ENCODE measurements at places on chromosomes 1 and 21.

DNA sequence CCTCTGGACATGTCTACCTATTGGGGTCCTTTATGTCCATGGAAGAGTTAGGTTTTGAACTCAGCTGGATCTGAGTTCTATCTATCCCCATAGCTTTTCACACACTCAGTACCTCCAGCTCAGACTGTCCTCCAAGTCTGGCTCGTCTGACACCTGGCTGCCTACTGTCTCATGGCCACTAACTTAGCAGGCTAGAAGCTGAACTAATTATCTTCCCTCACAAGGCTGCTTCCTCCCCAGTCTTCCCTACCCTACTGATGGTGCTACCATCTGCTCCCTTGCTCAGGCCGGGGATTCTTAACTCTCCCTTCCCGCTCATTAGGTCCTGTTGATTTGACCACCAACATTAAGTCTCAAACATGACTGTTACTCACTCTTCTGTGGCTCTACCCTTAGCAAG lies 13.4 kb downstream of the VANGL2 start:
- DNase-seq = no peak

- DNase-seq = no peak
Measured at GRCh38 chr1:108886292-108886691, 9.5 kb downstream of the GPSM2 start.

DNA sequence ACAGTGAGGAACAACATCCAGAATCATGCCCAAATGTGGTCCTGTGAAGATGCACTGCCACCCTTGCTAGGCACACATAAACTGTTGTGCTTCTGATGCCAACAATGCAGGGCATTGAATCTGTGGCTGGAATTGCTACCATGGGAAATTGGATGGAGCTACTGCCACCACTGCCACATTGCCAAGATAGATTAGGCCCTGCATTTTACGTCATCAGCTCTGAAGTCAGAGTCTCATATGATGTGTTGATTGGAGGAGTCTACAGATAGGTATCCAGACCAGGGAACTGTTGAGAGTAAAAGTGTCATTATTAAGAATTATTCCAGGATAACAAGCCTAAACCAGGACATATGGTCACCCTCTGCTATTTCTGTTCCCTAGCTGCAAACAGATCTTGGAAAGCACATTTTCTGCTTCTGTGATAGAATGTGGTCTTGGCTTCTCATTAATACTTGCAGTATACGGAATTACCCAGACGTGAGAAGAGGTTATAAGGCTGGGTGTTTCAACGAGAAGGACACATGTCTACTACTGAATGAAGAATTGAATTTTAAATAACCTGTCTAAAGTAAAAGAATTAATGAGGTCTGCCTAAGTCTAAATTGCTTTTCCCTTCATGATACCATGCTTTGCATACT lies 106.6 kb downstream of the TNNI3K start:
- no peak for DNase-seq

- no peak for DNase-seq
Measured at GRCh38 chr1:30140566-30140965, 582.8 kb downstream of the MATN1 start.

DNA sequence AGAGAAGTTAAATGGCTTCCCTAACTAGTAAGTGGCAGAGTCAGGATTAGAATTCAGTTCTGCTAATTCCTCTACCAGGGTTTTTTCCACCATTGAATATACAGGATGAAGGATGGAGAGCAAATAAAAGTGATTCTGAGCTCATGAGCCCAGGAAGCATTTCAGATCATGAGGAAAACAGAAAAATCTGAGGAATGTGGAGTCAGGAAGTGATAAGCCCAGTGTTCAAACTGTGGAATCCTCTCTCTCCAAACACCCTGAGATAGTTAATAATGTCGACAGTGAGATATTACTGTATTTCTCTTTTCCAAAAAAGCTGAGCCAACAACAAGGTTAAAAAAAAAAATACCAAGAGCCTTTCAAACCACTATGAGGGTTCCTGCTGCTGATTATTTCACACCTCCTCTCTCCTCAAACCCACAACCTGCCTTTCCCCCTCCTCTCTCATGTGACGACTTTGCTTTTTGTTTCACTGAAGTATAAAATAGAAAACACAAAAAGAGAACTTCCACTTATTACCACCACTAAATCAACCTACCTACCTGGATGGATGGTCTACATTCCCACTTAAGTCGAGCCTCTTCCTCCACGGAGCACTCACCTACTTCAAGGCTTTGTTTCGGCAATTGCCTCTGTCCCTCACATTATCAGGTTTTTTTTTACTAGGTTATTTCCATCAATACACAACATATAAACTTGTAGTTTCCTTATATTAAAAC lies 8.9 kb downstream of the SLAMF1 start:
- no peak for DNase-seq

DNA sequence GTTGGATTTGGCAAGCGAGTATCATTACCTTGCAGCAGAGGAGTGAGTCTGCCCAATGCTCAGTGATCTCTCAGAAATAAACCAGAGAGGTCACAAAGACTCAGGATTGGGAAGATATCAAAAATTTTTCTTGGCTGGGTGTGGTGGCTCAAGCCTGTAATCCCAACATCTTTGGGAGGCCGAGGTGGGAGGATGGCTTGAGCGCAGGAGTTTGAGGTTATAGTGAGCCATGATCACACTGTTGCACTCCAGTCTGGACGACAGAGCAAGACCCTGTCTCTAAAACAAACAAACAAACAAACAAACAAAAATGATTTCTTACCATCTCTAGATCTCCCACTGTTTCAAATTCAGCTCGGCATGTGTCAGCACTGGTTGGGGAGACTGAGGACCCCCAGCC lies 13.3 kb upstream of the BECN2 start:
- DNase-seq = no peak

DNA sequence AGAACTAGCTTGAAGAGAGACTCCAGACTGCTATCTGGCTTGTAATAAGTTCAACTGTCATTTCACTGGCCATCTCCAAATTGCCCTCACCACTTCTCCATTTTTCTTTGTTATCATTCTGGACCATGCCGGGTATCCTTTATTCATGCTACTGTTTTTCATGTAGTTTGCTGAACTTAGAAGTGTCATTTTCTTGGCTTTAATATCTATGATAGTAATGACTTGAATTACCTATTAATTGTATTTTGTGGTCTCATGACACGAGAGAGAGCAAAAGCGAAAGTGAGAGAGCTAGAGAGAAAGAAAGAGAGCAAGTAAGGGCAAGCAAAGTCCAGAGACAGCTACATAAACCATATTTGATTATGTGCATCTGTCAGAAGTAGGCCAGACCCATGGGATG lies 184.9 kb upstream of the ATP1B1 start:
- no peak for DNase-seq

DNA sequence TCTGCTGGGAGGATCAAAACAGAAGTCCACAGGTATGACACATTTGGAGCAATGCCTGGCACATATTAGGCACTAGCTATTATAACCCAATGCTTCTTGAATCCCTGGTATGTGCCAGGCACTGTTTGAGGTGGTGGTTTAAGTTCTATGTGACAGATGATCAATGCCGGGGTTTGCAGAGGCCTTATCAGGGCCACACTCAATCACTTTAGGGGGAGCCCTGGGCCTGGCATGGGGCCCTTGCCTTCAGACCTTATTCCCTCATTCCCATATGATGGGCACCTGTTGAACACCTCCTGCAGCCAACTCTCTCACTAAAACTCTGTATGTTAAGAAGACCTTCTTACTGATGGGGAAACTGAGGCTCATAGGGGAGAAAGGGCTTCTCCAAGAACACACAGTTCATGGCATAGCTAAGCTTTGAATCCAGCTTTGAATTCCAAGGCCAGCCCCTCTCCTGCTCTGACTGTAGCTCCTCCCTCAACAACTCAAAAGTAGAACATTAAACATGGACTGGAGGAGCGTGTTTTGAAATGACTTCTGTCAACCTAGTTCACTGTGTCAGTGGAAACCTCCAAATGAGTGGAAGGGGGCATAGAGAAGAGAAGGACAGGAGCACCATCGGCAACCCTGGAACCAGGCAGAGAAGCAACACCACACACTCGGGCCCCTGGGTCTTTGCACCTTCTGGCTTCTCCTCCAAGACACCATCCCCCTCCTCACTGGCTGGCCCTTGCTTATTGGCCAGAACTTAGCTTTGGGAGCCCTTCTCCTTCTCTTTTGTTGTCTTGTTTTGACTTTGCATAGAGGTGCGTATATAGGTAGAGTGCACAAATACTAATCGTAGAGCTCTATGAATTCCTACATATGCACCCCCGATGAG lies 6.6 kb upstream of the IFFO2 start:
- DNase-seq = no peak

DNA sequence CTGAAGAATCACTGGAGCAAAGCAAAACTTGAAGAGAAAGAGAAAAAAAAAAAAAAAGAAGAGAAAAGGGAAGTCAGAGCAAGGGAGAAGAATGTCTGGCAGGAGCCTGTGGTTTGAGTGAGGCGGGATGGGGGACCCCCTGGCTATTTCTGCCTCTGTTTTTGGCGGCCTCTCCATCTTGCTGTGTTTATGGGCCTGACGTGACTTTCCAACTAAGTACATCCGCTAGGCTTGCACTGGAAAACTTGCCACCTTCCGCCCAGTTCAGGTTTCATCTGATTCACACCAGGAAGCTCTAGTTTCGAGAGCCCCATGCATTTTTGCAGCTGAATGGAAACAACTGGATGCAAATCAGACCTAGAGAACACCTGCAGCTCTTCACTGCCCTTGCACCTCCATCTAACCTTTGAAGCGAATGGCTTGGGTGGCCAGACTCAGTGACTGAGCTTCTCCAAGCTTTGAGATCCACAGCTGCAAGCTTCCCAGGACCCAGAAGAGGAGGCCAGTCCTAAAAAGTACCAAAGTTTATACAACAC lies 28.0 kb downstream of the TBX15 start:
- no peak for DNase-seq

DNA sequence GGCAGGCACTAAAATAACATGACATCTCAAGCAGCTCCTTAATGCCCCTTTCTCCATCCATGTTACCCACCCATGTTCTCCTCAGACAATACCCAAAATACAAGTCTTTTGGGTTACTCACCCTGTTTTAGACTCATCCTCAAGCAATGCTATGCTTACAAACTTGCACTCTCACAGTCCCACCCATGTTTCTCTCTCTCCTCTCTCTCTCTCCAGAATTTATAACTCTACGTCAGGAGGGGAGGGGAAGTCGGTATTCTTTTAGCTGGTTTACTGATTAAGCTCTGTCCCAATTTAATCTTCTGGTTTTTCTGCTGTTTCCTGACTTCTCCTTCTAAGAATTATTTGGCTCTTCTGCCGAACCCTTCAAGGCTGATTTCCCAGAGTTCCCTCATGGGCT lies 98.0 kb upstream of the NR5A2 start:
- no peak for DNase-seq

DNA sequence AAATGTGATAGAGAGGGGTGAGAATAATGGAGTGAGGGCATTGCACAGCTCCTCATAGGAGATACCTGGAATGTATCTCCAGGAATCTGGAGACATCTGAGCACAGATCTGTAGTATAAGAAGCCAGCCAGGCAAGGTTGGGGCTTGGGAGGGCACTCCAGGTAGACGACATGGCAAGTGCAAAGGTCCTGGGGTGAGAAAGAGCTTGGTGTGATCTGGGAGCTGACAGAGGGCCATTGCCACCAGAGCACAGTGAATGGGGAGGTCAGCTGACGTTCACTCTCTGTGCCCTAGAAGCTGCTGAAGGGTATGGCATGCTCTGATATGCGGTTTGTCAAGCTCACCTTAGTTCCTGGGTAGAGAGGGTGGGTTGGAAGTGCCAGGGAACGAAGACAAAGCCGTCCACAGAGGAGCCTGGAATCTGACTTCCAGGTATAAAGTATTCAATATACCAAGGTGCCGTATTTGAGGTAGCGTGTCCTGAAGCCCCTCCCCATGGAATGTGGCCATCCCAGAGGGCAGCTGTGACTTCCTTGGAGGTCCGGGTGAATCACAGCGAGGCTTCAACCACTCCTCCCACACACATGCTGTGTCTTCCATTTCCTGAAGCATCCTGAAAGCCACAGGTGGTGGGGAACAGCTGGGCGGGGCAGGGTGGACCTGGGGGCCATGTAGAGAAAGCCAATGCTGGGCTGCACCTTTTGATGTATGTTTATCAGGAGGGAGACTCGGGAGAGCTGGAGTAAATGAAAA lies 182.7 kb upstream of the KLHDC7A start:
- no peak for DNase-seq

DNA sequence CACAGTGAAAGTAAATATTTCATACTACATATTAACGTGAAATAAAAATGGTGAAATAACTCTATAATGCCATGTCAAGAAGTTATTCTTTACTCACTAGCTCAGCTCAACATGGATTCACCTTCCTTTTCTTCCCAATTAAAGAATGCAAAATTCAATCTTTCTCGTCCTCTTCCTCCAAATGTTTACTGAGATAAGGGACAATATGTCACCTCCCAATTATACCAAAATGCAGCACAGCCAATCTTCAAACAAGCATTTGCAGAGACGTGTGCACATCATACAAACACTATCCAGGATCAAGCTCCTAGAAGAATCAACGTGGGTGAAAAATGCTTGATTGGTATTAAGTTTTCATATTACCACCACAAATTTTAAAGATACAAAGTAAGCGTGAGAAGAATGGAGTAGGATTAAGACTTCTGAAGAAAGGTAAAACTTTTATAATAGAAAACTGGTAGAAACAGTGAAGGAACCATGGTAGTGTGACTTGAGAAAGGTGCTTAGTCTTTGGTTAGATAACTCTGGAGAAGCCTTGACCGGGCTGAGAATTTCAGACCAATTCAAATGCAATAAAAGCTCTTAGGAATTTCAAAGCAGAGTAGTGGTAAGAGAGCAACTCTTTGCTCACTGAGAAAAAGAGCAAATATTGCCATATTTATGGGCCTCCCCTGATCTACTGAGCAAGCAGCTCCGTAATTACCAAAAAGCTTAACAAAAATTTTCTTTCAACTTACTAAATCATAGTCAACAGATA lies 7.2 kb downstream of the PTP4A2 start:
- no peak for DNase-seq

DNA sequence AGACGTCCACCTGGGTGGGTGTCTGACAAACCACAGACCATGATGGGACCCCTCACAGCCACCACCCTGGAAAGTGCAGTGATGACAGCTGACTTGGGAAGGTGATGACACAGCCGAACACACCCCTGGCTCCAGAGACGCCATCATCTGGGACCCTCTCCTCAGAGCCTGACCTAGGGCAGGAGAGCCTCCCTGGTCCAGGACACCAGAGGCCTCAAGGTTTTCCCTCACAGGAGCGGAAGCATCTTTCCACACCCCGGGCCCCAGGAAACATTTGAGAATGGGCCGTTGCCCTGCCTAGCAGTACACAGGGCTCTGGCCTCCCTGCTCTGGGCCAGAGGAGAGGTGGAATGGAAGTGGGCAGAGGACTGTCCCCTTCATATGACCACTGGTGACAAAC lies 79.7 kb downstream of the SYT2 start:
- no peak for DNase-seq

- no peak for DNase-seq
Measured at GRCh38 chr21:41622831-41623548, 115.0 kb upstream of the TMPRSS2 start.

GRCh38 chr1:86155807-86156565 lies 586 bp downstream of the COL24A1 start:
- no peak for DNase-seq

GRCh38 chr1:242454262-242455051 lies 70.0 kb downstream of the PLD5 start:
- no peak for DNase-seq

GRCh38 chr1:165424454-165425216 lies 20.3 kb downstream of the RXRG start:
- no peak for DNase-seq
